Astrocyte (in vitro differentiated cells and primary cell): ENCODE measurements at places on chromosomes 7 and 10. TPM values are rescaled to one million over a fixed set of nuclear protein-coding genes. Genes with fewer than 3 reads are reported as not detected.

DNA sequence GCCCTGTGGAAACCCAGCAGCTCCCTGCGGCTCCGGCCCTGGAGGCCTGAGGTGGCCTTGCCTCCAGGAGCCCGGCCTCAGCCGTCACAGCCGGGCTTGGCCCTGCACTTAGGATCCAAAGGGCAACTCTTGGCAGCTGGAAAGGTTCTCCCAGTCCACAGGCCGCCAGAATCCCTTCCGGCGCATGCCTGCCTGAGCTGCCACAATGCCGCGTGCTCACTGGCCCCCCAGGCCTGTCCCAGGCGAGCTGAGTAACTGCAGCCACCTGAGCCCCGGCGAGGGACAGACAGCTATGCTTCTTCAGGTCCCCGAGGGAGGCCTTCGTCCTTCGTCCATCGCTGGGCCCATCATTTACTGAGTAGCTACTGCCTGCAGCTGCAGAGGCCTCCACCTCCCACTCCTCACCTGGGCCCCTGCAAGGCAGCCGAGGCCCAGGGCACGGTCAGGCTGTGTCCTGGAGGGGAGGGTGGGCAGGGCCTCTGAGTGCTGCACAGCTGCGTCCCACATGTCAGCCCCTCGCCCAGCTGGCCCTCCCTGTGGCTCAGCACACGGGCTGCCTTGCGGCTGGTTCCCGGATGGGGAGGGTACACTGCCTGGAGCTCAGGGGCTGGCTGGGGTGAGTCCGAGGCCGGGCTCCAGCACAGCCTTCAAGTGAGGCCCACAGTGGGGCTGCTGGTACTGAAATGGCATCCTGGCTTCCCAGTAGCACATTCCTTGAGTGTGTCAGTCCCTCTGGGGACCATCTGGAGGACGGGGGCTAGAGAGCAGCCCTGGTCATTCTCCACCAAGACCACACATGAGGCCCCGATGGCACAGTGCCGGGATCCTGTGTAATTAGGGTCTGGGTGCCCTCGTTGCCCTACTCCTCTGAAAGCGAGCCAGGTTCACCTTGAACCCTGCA lies 172.5 kb downstream of the ELFN1 start:
- no peak for DNase-seq
- H3K27me3 ChIP-seq: no peaks in the 10 kb centered on the region
- H3K4me1 ChIP-seq: peaks cover 5% of the 10 kb centered on the region
- H3K4me3 ChIP-seq: no peak overlapping the region
- H3K27ac ChIP-seq: no peak overlapping the region
- no peaks in the 10 kb centered on the region for H3K36me3 ChIP-seq

DNA sequence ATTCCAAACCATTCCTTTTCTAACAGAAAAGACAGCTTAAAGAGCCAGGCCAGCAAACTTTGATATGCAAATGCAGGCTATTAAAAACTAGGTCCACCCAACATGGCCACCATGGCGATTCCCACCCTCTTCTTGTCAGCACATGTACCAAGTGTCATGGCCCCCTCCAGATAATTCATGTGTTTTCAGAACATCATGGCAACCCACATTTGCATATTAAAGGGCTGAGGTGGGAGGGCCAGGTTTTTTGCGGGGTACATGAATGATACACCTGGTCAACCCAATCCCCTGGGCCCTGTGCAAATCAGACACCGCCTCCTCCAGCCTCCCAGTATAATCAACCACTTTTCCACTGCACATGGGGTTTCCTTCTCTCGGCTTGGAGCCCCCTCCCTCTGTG lies 965 bp upstream of the ERVW-1 start:
- H3K27ac ChIP-seq: no peak overlapping the region
- no peaks in the 10 kb centered on the region for H3K4me1 ChIP-seq
- DNase-seq: no peak
- no peak overlapping the region for H3K4me3 ChIP-seq
- H3K27me3 ChIP-seq: no peaks in the 10 kb centered on the region

GRCh38 chr7:121833991-121834390 lies 39.0 kb upstream of the PTPRZ1 start:
- no peak overlapping the region for H3K27ac ChIP-seq
- no peak for DNase-seq
- no peak overlapping the region for H3K4me3 ChIP-seq
- no peaks in the 10 kb centered on the region for H3K36me3 ChIP-seq
- no peaks in the 10 kb centered on the region for H3K27me3 ChIP-seq

DNA sequence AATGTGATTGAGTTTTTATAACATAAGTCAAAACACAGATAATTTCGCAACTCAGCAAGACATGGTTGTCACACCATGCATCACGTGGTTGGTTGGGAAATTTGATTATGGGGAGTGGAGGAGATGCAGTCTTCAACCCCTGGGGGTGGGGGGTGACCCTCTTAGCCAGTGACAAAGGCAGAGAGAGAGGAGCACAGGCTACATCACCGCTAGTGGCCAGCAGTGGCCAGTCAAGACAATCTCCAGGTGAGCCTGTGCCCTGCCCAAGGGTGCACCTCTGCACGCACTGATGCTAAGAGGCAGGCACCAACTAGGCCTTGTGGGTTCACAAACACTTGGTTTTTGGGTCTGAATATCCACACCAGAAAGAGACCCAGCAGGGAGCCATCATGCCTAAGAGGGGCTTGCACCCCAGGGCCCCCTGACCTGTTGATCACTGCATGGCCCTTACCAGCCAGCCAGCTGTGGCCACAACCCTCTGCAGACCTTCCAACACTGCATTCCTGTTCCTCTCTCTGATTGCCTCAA lies 244.4 kb downstream of the FANK1 start:
- no peak overlapping the region for H3K27ac ChIP-seq
- no peaks in the 10 kb centered on the region for H3K27me3 ChIP-seq
- H3K36me3 ChIP-seq: peaks cover 15% of the 10 kb centered on the region
- DNase-seq: no peak

- H3K36me3 ChIP-seq: no peaks in the 10 kb centered on the region
- H3K27me3 ChIP-seq: no peaks in the 10 kb centered on the region
- no peak overlapping the region for H3K27ac ChIP-seq
Measured at GRCh38 chr10:116287906-116288501, 15.0 kb upstream of the GFRA1 start.

DNA sequence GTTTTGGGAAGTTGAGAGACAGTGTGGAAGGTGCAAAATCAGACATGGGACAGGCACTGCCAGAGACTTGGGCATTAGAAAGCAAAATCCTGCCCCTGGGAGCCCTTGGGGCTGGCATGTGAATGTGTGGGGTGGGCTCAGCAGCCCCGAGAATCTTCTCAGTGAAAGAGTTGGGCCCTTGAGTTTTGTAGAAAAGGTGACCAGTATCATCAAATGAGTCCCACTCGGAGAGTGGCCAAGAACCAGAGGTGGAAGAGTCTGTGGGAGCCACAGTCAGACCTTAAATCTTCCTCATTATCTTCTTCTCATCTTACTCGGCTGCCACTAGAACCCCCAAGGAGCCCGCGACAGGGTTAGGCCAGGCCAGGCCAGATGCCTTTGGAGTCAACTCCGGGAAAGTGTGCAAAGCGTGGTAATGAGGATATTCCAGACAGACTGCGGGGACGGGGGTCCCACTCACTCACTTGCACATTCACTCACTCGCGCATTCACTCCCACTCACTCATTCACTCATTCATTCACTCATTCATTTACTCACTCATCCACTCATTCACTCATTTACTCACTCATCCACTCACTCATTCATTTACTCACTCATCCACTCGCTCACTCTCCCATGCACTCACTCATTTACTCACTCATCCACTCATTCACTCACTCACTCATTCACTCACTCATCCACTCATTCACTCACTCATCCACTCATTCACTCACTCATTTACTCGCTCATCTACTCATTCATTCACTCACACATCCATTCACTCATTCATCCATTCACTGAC lies 74.9 kb downstream of the CARD11 start:
- DNase-seq: no peak
- peaks cover 2% of the 10 kb centered on the region for H3K27me3 ChIP-seq
- no peak overlapping the region for H3K4me3 ChIP-seq
- H3K27ac ChIP-seq: no peak overlapping the region

DNMBP gene
- total RNA-seq: 17.7 and 24.8 TPM in 2 replicates

DNA sequence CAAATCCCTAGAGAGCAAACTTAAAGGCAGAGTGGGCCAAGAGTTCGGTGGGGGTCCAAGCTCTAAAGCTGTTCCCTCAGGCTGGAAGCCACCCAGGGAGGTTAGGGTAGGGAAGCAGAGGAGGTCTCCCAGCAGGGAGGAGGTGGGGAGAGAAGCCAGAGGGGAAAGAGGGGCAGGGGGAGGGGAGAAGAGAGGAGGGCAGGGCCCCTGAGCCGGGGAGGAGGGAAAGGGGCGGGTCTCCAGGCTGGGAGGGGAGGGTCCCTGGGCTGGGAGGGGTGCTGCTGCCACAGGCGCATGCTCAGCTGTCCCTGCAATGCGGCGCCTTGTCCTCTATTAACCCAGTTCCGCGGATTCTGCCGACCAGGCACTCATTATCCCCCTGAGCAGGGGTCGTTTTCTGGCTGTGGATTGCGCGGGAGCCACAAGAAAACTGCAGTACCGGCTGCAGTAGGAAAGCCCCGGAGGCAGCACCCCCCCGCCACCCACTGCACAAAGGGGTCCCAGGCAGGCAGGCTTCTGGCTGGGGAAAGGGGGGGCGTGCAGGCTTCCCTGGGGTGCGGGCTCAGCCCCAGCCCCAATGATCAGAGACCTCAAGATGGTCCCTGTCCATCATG lies 49.3 kb downstream of the CAMK2B start:
- H3K36me3 ChIP-seq: no peaks in the 10 kb centered on the region
- peaks cover 7% of the 10 kb centered on the region for H3K4me1 ChIP-seq
- no peak for DNase-seq
- H3K27me3 ChIP-seq: peaks cover 5% of the 10 kb centered on the region
